ENCODE measurements at places on chromosomes 5 and 9.

GRCh38 chr5:107764976-107765804 is 94.5 kb upstream of the EFNA5 start:
- DNase-seq: no peak

DNA sequence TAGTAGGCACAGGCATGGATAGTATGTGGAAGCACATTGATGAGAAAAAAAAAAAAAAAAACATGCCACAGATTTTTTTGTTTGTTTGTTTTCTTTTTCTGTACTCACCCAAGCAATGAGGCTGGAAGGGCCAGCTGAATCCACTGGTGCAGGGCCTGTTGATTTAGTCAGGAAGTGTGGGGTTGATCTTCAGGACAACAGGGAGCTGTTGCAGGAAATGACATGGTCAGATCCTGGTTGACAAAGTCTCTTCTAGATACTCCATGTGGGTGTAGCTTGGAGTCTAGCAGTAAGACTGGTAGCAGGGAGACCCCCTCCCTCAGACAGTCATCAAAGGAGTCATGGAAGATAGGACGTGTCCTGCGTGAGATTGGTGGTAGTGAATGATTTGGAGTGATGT is 191.8 kb downstream of the PAPPA start:
- DNase-seq: no peak

DNA sequence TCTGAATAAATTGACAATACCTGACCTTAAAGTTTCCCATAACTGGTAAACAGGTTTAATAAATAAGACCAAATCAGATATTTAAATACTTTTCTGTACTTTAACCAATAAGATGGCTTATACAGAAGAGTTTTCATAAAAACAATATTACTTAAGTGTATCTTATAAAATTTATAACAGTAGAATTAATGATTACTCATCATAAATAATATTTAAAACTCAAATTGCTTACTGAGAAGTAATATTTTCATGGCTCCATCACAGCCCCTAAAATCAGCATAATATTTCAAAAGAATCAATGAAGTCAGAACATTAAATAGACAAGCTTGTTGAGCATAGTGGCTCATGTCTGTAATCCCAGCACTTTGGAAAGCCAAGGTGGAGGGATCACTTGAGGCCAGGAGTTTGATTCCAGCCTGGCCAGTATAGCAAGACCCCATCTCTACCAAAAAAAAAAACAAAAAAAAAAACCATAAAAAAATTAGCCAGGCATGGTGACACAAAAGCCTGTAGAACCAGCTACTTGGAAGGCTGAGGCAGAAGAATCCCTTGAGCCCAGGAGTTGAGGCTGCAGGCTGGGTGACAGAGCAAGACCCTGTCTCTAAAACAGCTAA is 23.5 kb downstream of the HOMER1 start:
- DNase-seq: no peak

DNA sequence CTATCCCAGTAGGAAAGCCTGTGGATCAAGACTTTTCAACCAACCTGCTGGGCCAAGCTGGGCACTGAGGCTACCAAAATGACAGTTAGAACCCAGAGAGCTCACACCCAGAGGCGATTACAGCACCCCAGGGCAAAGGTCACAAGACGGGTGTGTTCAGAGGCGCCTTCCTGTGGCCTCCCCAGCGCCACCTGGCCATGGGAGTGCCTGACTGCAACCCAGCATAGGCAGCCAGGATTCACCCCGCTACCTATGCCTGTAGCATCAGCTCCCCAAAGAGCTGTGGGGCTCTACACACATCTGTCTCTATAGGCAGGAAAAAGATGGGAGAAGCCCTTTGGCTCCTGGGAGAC is 33.5 kb downstream of the PDGFRB start:
- no peak for DNase-seq

DNA sequence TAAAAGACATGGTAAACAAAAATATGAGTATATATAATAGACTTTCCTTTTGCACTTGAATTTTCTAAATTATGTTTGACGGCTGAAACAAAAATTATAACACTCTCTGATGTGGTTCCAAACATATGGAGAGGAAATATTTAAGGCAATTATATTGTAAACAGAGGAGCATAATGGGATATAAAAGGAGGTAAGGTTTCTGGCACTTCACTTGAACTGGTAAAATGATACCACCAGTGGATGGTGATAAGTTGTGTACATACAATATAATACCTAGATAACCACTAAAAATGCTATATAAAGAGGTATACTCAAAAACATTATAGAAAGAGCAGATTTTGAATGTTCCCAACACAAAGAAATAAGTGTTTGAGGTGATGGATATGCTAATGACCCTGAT is 192.9 kb upstream of the RAD23B start:
- DNase-seq: no peak

GRCh38 chr5:166909040-166909439 is 1382.4 kb upstream of the WWC1 start:
- DNase-seq: peak; percentile 55

DNA sequence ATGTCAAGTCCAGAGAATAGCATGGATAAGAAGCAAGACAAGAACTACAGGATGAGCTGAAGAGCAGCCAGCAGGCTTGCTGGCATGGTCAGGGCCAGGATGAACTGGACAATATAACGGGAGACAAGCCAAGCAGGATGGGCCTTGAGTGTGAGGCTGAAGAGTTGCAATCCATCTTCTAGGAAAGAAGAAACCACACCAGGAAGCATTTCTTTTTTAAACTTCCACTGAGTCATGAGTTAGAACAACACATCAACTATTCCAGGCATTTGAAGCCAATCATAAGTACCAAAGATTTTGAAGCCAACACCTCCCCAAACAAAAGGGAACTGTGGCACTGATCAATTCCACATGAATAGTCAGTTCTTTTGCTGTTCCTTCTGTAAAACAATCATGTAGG is 27.3 kb downstream of the SLC31A2 start:
- DNase-seq: no peak

- DNase-seq: no peak
Observed at GRCh38 chr5:72692651-72693442, 123.6 kb upstream of the TNPO1 start.

DNA sequence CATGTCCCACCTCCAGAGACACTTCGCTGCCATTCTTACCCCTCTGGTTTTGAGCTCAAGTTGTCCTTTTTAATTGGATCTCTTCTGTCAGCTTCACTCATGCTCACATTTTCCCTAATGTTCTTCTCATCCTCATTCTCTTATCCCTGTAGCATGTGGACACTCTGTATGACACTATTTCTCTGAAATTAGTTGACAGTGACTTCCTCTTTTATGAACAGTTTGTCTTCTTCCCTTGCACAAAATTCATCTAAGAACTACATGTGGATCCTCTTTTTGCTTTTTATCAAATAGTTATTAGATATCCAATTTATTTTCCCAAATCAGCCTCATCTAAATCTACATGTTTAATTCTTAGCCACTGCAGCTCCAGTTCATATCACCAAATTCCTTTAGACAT is 676.2 kb downstream of the MAT2B start:
- DNase-seq: no peak

DNA sequence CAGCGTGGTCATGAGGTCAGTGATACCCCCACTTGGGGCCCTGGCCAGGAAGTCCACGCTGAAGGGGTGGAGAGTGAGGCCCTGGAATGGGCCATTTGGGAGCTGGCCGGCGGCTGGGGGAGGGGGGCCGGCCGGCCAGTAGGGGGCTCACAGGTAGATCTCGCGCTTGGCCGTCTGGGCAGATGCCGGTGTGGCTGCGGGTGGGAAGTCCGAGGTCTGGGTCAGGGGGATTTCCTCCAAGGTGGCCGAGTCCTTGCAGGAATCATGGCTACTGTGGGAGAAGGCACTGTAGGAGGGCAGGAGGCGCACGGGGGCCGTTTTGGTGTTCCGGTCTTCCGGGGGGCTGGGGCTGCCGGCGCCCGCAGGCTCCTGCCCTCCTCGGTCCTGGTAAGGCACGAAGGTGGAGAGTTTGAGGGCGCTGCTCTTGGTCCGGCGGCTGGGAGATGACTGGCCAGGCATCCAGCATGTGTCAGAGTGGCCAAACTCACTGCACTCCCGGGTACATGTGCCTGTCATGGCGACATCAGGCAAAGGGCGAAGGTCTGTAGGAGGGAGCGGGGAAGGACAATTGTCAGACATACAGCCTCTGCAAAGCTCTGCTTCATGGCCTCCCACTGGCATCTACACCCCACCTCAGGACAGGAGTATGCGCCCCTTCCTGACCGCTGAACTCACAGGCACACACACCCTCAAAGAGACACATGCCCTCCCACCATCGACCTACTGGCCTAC is 24.1 kb downstream of the PCDH1 start:
- no peak for DNase-seq

DNA sequence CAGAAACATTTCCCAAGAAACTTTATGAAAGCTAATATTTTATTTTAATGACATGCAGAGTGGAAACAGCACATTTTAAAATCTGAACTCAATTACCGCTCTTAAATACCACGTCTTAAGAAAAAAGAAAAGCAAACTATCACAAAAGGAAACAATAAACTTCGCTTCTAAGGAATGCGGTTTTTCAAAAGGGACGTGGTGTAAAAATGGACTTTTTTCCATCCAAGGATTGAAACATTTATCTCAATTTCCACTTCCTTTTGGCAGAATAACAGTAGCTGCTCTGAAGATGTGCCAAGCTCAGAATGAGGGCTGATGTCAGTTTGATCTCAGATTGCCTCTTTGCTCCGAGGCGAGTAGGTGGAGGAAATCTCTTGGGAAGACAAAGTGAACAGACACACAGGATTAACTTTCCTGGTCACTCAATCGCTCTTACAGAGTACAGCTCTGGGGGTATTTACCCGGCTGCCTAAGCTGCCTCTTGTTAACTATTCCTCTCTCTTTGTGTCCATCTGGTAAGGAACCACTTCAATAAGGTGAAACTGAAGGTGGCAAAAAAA is 158.5 kb downstream of the TRPM6 start:
- no peak for DNase-seq

GRCh38 chr9:125476645-125477044 is 215.0 kb downstream of the GAPVD1 start:
- no peak for DNase-seq

DNA sequence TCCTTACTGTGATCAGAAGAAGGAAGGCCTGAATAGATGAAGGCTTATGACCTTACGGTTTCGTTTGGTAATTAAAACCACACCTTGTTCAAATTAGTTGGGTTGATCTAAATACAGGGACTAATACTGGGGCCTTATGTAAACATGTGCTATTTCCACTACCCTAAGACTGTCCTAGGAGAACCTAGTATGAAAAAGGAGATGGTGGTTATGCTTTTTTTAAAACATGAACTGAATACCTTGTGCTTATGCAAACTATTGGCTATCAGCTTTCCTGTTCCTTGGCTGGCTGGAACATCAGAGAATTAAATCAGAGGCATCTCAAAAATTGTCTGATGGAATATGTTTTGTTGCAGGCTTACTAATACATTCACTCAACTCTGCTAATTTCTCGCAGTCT is 3.9 kb downstream of the MYOT start:
- DNase-seq: no peak

DNA sequence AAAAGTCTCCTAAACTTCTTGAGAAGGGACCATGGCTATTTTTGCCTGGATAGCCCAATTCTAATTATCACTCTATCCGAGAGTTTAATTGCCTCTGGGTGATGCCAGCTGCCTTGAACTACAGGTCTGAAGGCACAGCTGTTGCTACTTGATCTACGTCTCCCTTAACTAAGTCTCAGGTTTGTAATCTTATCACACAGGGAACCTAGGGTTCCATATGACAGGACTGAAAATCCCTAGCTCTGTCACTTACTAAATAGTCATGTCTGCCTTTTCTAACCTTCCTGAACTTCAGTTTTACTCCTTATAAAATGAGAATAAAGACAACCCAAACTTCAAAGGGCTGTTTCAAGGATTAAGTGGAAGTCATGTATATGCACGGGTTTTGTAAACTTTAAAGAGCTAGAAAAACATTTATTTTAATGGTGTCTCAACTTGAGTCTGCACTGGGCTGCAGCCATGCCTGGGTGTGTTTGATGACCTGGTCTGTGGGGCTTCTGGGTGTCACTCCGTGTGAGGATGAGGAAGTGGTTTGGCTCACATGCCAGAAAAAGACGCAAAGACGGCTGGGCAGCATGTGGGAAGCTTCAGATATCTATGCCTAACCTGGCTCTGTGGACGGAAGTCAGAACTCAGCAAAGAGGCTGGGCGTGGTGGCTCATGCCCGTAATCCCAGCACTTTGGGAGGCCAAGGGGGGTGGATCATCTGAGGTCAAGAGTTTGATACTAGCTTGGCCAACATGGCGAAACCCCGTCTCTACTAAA is 129.3 kb upstream of the SLC44A1 start:
- no peak for DNase-seq
